ENCODE measurements at places on chromosomes 5 and 9.

GRCh38 chr5:177364159-177364962, 6.6 kb downstream of the RGS14 start:
- peak; percentile 61 for DNase-seq

- DNase-seq, result no peak
Measured at GRCh38 chr5:54852007-54852406, 133.4 kb downstream of the ESM1 start.

- no peak for DNase-seq
Measured at GRCh38 chr9:137612741-137613142, 6.1 kb upstream of the EHMT1 start.

DNA sequence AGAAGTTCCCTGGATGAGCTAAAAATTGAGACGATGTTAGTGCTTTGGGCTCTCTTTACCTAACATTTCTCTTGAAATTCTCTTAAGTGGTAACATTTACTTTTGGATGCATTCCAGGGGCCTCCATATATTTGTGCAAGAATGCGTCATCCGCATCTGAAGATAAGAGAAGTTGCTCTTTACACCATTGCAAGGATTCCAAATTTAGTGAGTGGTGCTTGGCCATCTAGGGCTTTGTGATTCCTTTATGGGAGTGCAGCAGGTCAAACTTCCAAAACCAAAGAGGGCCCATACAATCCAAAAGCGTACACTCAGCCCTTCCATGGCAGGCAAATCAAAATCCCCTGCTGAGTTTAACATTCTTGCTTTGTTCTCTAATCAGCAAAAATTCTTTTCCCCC, 102.0 kb upstream of the DMAC1 start:
- no peak for DNase-seq

DNA sequence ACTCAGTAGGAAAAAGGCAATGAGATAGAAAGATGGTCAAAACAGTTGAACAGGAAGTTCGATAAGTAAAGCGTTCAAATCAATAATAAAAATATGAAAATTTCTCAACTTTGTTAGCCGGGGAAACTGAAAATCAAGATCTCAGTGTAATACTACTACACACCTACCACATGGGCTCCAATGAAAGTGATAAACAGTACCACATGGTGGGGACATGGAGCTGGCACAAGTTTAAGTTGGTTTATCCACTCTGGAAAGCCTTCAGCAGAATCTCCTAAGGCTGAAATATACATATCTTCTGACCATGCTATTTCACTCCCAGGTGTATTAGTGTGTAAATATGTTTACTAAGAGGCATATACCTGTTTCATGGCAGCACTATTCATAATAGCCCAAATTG, 126.8 kb downstream of the NXNL2 start:
- DNase-seq, result no peak

DNA sequence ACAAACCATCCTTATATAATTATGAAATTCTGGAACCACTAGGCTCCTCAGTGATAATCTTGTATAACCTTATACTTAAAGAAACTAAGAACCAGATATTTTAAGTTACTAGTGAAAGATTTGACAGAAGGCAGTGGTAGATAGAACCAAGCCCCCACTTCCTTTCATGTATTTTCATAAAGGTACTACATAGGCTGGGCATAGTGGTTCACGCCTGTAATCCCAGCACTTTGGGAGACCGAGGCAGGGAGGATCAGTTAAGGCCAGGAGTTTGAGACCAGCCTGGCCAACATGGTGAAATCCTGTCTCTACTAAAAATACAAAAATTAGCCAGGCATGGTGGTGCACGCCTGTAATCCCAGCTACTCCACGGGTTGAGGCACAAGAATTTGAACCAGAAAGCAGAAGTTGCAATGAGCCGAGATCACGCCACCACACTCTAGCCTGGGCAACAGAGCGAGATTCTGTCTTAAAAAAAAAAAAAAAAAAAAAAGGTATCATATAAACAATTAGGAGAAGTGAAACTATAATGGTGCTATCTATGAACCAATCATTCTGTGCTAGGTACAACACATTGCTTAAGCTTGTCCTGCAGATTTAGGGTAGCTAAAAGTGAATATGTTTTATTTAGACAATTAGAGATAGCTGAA, 27.9 kb upstream of the DTWD2 start:
- DNase-seq, result no peak

- no peak for DNase-seq
Measured at GRCh38 chr5:104800440-104801048, 1238.0 kb upstream of the NUDT12 start.

- no peak for DNase-seq
Measured at GRCh38 chr5:59661311-59661710, 232.2 kb downstream of the PDE4D start.

GRCh38 chr5:170576602-170577535, 73.0 kb downstream of the KCNIP1 start:
- no peak for DNase-seq

DNA sequence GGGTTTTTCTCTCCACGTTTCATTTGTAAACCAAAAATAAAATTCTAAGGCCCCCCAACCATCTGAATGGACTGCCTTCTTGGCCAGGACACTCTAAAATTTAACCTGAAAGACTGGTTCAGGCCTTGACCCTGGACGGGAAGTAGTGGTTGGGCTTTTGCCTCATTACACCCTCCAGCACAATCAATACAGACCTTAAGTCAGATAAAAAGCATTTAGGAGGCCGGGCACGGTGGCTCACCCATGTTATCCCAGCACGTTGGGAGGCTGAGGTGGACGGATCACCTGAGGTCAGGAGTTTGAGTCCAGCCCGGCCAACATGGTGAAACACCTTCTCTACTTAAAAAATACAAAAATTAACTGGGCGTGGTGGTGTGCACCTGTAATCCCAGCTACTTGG, 91.6 kb upstream of the PPP1R26 start:
- DNase-seq, result no peak

DNA sequence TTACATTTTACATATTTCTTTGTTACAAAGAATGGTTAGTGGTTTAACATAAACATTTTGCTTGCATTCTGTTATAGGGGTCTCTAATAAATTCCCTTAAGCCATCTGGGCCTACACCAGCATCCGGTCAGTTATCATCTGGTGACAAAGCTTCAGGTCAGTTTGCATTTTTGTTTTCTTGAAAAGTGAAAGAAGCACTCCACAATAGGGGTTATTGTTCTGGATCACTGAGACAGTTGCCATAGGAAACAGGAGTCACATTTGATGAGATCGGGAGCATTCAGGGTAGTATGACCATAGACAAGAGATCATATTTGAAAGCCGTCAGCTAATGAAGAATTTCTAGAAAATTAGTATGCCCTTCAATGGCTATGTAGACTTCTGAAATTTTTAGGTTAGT, 63.6 kb downstream of the NUP214 start:
- no peak for DNase-seq

GRCh38 chr9:73223594-73223993, 71.9 kb downstream of the ANXA1 start:
- DNase-seq, result no peak

Measured in stimulated activated CD8-positive, alpha-beta memory T cell treated with anti-CD3 and anti-CD28 coated beads, Interleukin-4, amount 100 ng/mL, for 48 hours (primary cell).